ENCODE measurements at places on chromosomes 7 and 10.

GRCh38 chr7:100156331-100157068, 2.0 kb downstream of the TRAPPC14 start:
- DNase-seq = no peak

DNA sequence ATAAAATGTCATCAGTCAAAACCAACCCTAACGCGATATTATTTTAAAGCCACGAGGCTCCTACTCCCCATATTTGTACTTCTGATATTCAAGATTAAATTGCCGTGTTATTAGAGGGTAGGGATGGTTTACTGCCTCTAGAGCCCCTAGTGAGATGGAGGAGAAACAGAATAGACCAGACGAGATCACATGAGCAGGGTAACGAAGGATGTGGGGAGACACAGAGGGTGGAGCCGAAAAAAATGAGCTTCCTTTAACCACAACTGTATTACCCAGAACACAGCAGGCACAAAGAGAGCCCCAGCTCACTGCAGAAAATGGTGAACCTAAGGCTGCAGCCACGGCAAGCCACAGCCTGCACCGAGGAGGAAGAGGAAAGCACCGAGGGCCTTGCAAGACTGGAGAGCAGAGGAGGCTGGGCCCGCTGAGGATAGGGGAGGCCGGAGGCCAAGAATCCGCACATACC, 14.3 kb downstream of the ZC3HAV1 start:
- peak; percentile 81 for DNase-seq

DNA sequence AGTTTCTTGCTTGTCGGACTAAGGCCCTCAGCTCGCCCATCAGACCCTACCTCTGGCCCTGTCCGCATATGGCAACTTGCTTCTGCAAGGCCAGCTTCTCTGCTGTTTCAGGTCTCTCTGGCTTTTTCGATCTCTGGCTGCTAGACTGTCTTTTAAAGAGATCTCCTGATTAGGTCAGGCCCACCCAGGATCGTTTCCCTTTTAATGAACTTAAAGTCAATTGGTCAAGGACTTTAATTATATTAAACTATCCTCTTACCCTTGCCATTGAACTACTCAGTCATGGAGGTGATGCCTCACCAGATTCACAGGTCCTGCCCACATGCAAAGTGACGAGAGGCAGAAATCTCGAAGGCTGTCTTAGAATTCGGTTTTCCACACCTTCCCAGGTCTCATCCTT, 670.9 kb downstream of the GATA3 start:
- DNase-seq = no peak

DNA sequence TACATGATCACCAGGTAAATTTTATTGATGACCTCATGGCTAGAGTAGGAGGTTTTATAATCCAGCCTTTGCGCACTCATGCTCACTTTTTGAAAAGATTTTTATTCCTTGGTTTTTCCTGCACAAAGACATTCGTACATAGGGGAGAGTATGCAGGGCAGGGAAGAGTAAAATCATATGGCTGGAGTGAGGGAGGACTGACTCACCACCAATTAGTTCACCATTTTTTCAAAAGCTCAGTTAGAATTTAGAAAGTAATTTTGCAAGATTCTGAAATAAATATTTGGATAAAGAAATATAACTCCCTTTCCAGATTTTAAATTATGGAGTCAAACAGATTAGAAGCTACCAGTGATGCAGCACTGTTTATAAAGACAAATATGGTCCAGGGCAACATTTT, 111.9 kb downstream of the SEMA3D start:
- no peak for DNase-seq

DNA sequence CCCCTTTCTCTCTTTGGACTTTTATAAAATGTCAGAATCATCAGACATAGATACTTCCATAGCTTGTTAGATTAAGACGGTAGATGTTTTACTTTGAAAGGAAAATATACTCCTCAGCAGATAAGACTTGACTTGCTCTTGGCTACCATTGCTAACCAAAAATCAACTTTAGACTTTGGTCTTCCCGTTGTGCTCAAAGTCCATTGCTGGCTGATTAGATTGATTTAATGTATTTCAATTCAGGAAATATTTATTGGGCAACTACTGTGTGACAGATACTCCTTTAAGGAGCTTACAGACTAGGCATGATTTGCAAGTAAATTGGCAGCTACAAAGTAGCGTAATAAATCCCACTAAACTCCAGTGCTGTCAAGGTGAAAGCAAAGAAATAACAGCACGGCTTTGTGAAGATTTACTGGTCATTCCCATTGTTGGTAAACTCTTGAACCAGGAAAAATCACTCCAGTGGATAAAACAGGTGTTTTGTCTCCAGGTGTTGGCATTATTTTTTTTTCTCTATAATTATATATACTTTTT, 95.7 kb upstream of the ARMC3 start:
- no peak for DNase-seq

DNA sequence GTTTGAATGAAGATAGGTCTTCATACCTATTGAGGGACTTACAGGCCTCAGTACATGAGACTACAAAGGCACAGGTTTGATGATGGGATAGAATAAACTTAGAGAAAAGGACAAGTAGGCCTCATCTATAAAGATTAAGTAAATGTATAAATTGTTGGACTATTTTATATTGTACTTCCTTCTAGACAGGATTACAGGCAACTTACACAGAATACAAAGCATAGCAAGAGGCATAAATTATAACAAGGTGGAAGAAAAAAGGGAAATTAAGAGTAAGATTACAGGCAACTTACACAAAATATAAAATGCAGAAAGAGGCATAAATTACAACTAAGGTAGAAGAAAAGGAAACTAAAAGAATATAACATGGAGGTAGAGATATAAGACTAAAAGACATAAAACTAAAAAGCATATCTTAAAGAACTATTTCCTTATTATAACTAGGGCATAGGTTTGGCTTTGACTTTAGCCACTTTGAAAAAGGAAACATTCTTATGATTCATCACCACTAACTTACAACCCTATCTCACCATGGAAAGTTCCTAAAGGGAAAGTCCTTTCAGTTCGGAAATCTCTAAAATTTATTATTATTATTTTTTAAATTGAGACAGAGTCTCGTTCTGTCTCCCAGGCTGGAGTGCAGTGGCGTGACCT, 153.1 kb downstream of the GALNT11 start:
- no peak for DNase-seq

- DNase-seq = no peak
Observed at GRCh38 chr7:23353172-23353571, 54.0 kb downstream of the MALSU1 start.

- no peak for DNase-seq
Observed at GRCh38 chr7:39894904-39895303, 55.2 kb upstream of the CDK13 start.
